ENCODE measurements at places on chromosomes 7 and 10.

DNA sequence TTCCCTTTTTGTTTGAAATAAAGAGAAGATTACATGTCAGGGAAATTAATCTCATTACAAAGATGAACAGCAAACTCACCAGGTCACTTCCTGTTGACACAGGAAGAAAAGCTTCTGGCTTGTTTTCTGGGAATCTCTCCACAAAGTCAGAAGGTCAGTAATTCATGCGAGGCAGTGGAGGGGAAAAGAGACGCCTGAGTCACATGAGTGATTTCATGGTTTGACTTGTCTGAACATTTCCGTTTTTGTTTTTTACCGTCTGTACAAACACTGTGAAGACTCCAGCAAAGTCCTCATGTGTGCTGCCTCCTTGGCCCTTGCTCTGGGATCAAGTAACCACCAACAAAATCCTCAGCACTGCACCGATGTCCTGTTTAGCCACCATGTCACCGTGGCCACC is 2.5 kb upstream of the HABP2 start:
- no peak for DNase-seq

- DNase-seq: no peak
Measured at GRCh38 chr10:9707216-9707615, 1310.5 kb upstream of the CELF2 start.

- no peak for DNase-seq
Measured at GRCh38 chr10:81040940-81041339, 503.2 kb downstream of the SH2D4B start.

DNA sequence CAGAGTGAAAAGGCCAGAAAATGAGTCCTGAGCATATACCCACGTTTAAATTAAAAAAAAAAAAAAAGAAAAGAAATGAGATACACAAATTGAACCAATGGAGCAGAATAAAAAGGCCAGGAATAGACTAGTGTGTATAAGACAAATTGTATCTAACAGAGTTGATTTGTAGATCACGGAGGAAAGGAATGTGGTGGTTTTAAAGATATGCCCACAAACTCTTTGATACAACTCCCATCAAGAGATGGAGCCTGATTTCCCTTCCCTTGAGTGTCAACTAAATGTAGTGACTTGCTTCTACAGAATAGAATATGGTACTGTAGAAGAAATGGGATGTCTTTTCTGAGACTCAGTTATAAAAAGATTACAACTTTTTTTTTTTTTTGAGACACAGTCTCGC is 10.4 kb downstream of the SYPL1 start:
- DNase-seq: no peak

- DNase-seq: no peak
Measured at GRCh38 chr7:144452064-144452463, 48.6 kb upstream of the NOBOX start.

GRCh38 chr10:95429639-95430038 is 131.5 kb downstream of the SORBS1 start:
- no peak for DNase-seq

- DNase-seq: no peak
Measured at GRCh38 chr10:34029455-34029854, 695.0 kb upstream of the NRP1 start.

DNA sequence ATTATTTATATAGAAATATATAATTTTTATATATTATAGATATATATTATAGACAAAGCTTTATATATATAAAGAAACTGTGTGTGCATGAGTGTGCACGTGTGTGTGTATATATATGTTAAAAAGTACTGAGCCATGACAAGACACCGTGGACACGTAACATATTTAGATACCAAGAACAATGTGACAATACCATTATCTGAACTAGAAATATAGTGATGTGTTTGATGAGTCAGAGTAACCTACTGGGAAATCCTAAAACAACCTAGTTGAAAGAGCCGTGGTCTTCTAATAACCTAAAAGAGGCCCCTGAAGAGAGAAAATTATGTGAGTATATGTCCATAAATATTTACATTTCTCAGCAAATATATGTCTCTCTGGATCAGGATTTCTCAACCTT is 50.7 kb upstream of the ITGB8 start:
- DNase-seq: no peak

Data from NCI-H446 (cell line).